T-cell (primary cell): ENCODE measurements at places on chromosomes 3 and 15. TPM values are rescaled to one million over a fixed set of nuclear protein-coding genes. Genes with fewer than 3 reads are reported as not detected.

DNA sequence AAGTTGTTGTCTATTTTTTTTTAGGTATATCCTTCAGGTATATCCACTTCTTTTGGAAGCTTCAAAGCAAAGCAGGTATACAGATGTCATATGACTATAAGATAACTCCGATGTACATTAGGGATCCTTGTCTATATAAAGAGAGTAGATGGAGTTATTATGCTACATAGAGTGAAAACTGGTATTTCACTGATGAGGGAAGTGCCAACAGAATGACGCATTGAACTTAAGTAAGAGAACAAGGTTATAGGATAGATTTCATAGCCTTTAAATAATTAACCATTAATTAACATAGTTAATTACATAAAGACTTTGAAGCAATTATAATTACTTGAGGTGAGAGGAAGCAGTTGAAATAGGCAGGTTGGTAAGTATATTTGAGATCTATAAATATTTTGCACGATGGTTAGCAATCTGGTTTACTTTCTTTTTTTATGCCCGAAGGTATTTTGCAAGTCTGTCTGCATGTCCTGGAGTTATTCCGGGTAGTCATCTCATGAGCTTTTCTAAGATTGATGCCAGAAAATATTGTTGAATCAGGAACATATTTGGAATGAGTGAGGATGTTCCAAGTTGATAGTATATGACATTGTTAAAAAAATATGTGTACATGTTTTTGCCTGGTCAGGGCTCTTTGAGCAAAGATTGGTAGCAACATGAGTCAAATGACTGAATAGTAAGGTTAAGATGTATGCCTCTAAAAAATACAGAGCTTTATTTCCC lies 299.5 kb upstream of the KCNMB2 start:
- DNase-seq: no peak

The ANKUB1 gene
- total RNA-seq: not detected

DNA sequence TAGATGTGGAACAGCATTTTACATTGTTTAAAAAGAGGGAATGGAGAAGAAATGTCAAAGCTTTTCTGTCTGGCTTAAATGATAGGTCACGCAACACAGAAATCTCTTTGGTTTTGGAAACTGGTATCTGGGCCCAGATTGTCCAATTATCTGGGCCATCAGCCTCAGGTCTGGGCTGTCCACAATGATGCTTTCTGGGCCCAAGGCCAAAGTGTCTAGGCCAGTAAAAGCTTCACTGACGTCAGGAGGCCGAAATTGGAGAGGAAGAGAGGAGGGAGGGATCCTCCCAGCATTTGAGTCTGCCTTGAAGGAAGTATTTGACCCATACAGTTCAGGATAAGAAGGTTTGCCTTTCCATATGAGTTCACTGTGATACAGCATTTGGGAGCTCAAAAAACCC lies 60.7 kb upstream of the ALDH1A3 start:
- DNase-seq: no peak

GRCh38 chr3:72270072-72270681 lies 485.2 kb upstream of the PROK2 start:
- DNase-seq: no peak

- no peak for DNase-seq
Measured at GRCh38 chr15:67137951-67138848, 72.8 kb downstream of the SMAD3 start.

DNA sequence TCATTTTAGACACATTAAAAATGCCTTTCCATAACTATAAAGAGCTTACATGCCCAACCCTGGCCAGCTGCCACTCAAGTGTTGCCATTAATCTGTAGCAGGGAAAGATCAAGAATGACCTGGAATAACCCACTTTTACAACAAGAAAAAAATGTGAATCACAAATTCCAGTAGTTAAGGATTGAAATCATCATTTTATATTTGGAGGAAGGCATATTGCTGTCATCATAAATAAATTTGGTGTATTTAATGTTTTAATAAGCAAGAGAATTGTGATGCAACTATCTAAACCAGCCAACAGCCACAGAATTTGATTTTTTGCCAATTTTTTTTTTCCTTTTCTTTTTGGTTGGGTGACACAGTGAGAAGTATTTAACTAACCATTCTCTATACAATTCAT lies 240.0 kb upstream of the SEMA6D start:
- no peak for DNase-seq

DNA sequence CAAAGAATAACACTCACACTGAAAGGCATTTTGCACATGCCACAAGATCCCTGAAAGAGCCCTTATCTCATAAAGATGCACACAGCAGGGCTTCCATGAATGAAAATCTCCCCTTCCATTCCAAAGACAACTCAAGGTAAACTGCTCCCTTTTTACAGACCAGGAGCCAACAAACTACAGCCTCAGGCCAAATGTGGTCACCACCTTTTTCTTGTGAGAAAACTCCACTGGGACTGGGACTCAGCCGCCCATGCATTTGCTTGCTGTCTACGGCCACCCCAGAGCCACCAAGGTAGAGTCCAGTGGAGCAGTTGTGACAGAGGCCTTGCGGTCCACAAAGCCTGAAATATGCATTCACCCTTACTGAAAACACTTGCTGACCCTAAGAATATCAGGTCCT lies 334.8 kb downstream of the OCA2 start:
- DNase-seq: no peak
